NCI-H69 (cell line): ENCODE measurements at places on chromosomes 12 and 14.
A peak's percentile ranks its signal among the peaks of the same experiment; 100 is the strongest.

DNA sequence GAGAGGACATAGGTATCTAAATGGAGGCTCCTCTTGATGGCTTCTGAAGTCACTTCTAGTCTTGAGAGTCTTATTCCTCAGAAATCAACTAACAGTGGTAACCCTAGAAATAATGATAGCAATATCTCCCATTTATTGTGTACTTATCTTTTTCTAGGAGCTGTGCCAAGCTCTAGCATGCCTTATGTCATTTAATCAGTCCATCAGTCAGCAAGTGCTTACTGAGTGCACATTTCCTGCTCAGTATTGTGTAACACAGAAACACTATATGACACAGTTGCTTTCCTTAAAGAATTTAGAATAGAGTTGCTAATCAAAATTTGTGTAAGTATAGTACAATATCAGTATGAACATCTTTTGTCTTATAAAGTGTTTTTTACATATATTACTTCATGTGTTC is 36.6 kb downstream of the KRT76 start:
- DNase-seq: peak; percentile 68

DNA sequence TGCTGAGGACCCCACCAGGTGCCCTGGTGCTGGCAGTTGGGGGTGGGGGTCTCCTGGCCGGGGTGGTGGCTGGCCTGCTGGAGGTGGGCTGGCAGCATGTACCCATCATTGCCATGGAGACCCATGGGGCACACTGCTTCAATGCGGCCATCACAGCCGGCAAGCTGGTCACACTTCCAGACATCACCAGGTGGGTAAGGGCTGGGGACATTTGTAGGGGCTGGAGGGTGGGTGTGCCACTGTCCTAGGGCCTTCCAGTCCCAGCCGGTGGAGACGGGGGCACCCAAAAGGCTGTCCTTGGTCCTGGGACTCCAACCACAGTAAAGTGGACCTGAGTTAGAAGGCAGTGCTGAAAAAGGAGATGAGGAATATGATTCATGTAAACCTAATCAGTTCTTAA is 13.2 kb downstream of the SDSL start:
- no peak for DNase-seq

GRCh38 chr12:76025601-76026575 is 5.7 kb downstream of the PHLDA1 start:
- DNase-seq: peak; percentile 56

DNA sequence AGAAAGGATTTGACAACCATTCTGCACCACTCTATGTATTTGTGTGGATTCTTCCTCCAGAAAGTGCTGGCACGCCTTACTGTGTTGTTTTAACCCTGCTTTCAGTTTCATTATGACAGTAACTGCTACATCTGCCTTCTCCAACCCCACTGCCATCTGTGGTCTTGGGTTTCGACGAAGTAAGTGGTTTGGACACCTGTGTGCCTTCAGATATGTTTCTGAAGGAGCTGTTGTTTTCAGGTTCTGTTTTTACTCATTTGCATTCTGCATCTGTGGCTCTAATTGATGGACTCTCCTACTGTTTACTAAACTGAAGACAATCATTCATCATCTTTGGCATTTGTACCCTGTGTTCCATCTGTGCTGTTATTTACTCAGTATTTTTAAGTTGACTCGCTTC is 4.1 kb downstream of the TSHR start:
- peak; percentile 98 for DNase-seq

DNA sequence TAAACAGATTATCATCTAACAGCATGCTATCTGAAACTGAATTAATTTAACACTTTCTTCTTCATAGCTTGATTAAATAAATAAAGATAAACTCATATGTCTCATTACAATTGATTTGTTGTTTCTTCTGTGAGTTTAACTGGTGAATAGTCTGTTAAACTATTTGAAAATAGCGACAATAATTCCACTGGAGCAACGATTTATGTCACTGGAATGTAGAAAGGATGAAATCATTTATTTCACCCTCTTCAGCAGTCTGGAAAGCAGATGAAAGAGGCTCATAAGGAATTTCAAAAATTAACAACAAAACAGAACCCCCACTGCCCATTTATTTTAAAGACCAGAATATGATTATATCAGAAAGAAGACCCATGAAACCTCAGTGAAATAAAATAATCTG is 1165.1 kb upstream of the USP15 start:
- no peak for DNase-seq
